ENCODE measurements at places on chromosomes 1 and 21. TPM values are rescaled to one million over a fixed set of nuclear protein-coding genes. Genes with fewer than 3 reads are reported as not detected.

DNA sequence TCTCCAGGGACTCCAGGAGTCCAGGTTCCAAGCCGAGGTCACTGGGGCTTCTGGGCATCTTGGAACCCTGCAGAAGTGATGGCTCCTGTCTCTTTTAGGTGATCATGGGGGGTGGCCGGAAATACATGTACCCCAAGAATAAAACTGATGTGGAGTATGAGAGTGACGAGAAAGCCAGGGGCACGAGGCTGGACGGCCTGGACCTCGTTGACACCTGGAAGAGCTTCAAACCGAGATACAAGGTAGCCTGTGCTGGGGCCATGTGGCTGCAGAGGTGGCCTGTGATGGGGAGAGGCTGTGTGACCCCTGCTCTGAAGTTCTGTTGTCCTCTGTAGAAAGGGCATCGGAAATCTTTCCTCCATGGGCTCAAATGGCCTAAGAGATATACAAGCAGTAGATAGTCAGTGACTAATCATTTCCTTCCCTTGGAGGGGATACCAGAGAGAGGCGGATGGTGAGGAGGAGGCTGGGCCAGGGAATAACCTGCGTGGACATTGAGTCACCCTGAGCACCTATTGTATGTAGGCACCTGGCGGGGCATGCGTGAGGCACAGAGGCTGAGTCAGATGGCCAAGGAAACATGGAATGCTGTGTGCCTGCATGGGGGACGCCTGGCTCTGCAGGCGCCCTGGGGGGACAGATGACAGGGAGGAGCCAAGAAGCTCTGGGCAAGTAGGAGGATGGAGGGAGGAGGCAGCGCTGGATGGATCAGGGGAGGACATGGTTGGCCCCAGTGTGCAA lies 59.0 kb downstream of the ALPL start:
- no peak overlapping the region for H3K4me3 ChIP-seq
- no peaks in the 10 kb centered on the region for H3K36me3 ChIP-seq
- H3K27ac ChIP-seq: no peak overlapping the region
- H3K27me3 ChIP-seq: no peaks in the 10 kb centered on the region

DNA sequence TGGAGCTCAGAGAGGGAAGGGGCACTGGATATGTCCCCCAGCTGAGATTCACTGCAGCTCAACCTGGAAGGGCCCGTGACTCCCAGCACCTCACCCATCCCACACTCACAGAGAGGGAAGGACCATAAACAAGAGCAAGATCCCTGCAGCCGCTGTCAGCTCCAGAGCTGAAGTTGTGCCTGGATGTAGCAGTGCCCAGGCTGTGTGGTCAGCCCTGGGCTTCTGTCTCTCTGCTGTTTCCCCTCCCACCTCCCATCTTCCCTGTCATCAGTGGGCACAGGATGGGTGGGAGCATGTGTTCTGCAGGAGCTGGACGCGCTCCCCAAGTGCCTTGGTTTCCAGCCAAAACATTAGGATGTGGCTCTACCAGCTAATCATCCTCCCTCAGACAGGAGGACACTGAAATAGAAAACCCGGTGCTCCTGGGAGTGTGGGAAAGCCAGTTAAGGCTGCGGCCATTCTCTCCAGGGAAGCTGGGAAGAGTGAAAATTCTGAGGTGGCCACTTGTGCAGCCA lies 282.7 kb downstream of the NPHP4 start:
- DNase-seq: no peak
- no peaks in the 10 kb centered on the region for H3K4me1 ChIP-seq
- H3K27ac ChIP-seq: no peak overlapping the region
- no peak overlapping the region for H3K4me3 ChIP-seq
- H3K27me3 ChIP-seq: peaks cover 2% of the 10 kb centered on the region

CACYBP gene
- total RNA-seq: 322 TPM

- no peaks in the 10 kb centered on the region for H3K36me3 ChIP-seq
- H3K27ac ChIP-seq: no peak overlapping the region
- no peaks in the 10 kb centered on the region for H3K4me1 ChIP-seq
- no peaks in the 10 kb centered on the region for H3K27me3 ChIP-seq
- no peak overlapping the region for H3K4me3 ChIP-seq
- no peak for DNase-seq
Measured at GRCh38 chr1:171966426-171967220, 125.3 kb downstream of the DNM3 start.

GRCh38 chr1:29259802-29260441 lies 23.6 kb downstream of the PTPRU start:
- peak; percentile 27 for DNase-seq
- peaks cover 42% of the 10 kb centered on the region for H3K27me3 ChIP-seq
- H3K4me1 ChIP-seq: peaks cover 6% of the 10 kb centered on the region

GRCh38 chr1:30028283-30028682 lies 695.1 kb downstream of the MATN1 start:
- H3K36me3 ChIP-seq: no peaks in the 10 kb centered on the region
- H3K27ac ChIP-seq: no peak overlapping the region
- no peak overlapping the region for H3K4me3 ChIP-seq
- peaks cover 12% of the 10 kb centered on the region for H3K27me3 ChIP-seq
- no peak for DNase-seq

KRTAP7-1 gene
- not detected for total RNA-seq

DNA sequence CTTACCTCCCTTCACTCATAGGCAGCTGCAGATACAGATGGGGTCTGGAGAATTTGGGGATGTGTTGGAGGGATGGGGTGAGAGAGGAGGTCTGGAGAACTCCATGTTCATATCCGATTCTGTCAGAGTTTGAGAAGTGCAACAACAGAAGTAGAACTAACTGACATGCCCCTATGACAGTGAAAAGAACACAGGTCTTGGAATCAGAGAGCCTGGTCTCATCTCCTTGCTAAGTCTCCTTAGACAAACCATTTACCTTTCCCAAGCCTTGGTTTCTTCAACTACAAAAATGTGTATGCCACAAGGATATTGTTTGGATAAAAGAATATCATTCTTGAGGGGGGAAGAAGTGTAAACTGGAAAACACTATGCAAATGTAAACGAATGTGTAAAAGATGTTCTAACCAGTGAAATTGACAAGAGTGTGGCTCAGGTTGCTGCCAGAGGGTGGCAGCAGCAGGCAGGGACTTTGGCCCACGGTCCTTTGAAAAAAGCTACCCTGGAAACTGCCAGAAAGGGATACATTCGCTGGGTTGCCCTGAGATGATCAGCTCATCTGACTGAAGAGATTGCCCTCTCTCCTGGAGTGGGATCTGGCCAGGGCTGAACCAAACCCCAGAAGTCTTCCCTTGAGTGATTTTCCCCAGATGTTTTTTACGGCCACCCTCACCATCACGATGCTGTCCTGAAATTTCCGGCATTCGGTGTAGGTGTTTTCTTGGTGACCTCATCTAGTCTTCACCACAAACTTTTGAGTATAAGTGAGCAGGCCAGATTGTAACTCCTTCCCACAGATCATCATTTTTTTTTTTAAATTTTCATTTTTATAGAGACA lies 17.0 kb upstream of the CD2 start:
- H3K4me3 ChIP-seq: peak overlapping the region; percentile 71
- peaks cover 10% of the 10 kb centered on the region for H3K36me3 ChIP-seq
- peaks cover 61% of the 10 kb centered on the region for H3K4me1 ChIP-seq

GRCh38 chr1:14848625-14849024 lies 250.1 kb downstream of the KAZN start:
- H3K36me3 ChIP-seq: no peaks in the 10 kb centered on the region
- H3K4me1 ChIP-seq: no peaks in the 10 kb centered on the region
- H3K4me3 ChIP-seq: no peak overlapping the region
- no peak overlapping the region for H3K27ac ChIP-seq
- no peak for DNase-seq
- H3K27me3 ChIP-seq: peaks cover 1% of the 10 kb centered on the region

GRCh38 chr1:188070848-188071247 lies 1242.1 kb downstream of the PLA2G4A start:
- H3K27ac ChIP-seq: no peak overlapping the region
- H3K4me1 ChIP-seq: no peaks in the 10 kb centered on the region
- no peak for DNase-seq
- H3K36me3 ChIP-seq: no peaks in the 10 kb centered on the region
- no peak overlapping the region for H3K4me3 ChIP-seq
- H3K27me3 ChIP-seq: no peaks in the 10 kb centered on the region
